ENCODE measurements at places on chromosomes 3 and 15.

GRCh38 chr15:60912984-60913697, 316.0 kb downstream of the RORA start:
- no peak for DNase-seq

DNA sequence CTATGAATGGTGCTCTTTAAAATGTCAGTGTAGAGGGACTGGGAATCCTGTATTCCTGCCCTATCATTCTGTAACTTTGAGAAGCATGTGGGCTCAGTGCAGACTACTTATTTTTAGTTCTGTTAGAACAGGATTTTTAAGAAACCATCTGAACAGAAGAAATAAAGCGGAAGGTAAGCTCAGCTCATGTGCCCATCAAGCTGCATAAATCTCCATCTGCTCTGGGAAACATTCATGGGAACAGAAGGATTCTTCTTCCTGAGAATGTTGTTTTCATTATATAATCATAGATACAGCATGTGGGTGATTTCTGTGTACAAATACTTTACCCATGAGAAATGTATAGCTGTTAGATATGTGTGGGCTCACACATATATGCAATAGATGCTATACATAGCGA, 69.9 kb downstream of the SIDT1 start:
- DNase-seq = no peak

GRCh38 chr3:101243285-101244211, 76.8 kb downstream of the IMPG2 start:
- DNase-seq = no peak

- no peak for DNase-seq
Measured at GRCh38 chr3:55906896-55907295, 419.8 kb upstream of the WNT5A start.

All from stimulated activated CD4-positive, alpha-beta T cell treated with anti-CD3 and anti-CD28 coated beads, Interleukin-1b, Interleukin-23, amount 100 ng/mL, for 1 hour (primary cell).